ENCODE measurements at places on chromosomes 1 and 21. TPM values are rescaled to one million over a fixed set of nuclear protein-coding genes. Genes with fewer than 3 reads are reported as not detected.

TMOD4 gene
- not detected for total RNA-seq

KCNE2 gene
- not detected for total RNA-seq

PCAT6 gene
- total RNA-seq = not detected

NCDN gene
- total RNA-seq = 6.8 TPM

VAV3 gene
- total RNA-seq = 0.98 TPM

TDRD5 gene
- not detected for total RNA-seq

SLC45A1 gene
- total RNA-seq = 0.13 TPM

DNA sequence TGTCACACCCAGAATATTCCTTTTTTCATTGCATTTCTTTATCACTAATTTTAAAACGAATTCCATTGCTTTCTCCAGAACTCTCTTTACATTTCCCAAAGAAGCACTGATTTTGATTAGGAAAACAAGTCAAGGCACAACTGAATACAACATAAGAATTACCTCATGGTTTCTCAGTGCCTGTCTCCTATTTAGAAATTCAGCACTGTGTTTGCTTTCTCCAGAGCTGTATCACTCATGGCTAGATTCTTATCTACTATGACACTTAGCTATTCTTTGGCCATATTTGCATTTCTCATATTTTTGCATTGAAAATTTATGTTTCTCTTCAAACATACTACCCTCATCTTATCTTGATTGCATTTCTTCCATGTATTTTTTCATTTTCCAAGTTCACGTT, 1402.0 kb downstream of the MRPL39 start:
- H3K4me1 ChIP-seq = no peaks in the 10 kb centered on the region
- no peaks in the 10 kb centered on the region for H3K36me3 ChIP-seq
- H3K4me3 ChIP-seq = no peak overlapping the region
- H3K27me3 ChIP-seq = no peaks in the 10 kb centered on the region
- H3K27ac ChIP-seq = no peak overlapping the region

DNA sequence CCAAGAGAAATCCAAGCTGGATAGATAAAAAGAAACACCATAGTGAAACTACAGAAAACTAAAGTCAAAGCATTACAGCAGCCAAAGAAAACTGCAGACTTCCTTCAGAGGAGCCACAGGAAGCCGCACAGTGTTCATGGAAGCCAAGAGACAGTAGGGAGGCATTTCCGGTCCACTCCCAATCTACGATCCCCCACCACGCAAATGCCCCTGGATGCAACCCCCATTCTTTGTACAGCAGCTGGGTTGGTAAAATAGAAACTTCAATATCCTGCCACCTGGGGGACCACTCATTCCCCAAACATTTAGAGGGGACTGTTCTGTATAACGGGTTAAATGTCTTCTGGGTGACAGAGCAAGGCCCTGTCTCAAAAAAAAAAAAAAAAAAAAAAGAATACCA, 43.9 kb upstream of the TSPEAR start:
- no peak for DNase-seq
- H3K4me3 ChIP-seq = no peak overlapping the region
- no peaks in the 10 kb centered on the region for H3K27me3 ChIP-seq
- H3K36me3 ChIP-seq = no peaks in the 10 kb centered on the region

GRCh38 chr1:6652986-6653385, 28.3 kb downstream of the THAP3 start:
- peaks cover 23% of the 10 kb centered on the region for H3K36me3 ChIP-seq
- no peak overlapping the region for H3K27ac ChIP-seq
- no peak for DNase-seq
- no peaks in the 10 kb centered on the region for H3K27me3 ChIP-seq
- no peaks in the 10 kb centered on the region for H3K4me1 ChIP-seq

DNA sequence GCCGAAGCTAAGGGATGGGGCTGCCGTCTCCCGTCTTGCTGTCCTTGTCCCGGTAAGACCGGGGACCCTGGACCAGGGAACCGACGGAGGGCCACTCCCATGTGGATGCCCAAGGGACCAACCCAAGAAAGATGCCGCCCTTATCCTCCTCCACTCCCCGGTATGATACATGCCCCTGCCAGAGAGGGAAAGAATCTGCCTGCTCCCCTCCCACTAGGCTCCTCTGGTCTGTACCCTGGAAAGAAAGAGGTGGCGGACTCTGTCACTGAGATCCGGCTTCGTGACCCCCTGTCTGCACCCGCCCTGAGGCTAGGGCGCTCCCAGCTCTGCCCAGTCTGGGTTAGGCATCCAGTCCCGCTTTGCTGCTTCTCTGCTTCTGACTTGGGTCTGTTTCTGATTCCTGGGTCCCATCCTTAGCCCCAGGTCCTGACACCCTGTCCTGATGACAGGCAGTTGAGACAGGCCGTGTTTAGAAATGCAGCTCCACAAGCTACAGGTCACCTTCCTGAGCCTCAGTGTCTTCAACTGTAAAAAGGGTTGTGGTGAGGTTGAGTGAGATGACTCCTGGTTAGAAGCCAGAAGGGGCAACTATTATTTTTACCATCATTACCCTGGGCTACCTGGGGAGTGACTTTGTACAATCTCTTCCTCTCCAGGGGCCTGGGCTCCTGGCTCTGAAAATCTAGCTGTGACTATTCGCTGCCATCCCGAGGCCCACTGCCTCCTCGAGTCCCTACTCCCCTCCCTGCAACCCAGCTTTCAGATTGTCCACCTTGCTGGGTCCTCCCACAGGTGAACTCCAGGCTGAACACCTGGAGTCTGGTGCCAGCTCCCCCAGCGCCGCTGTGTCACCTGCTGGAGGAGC, 3.7 kb downstream of the MATN1 start:
- no peaks in the 10 kb centered on the region for H3K4me1 ChIP-seq
- peak overlapping the region; percentile 59 for H3K4me3 ChIP-seq
- DNase-seq = no peak

- no peak overlapping the region for H3K4me3 ChIP-seq
- no peaks in the 10 kb centered on the region for H3K36me3 ChIP-seq
- H3K27me3 ChIP-seq = no peaks in the 10 kb centered on the region
- H3K4me1 ChIP-seq = no peaks in the 10 kb centered on the region
- H3K27ac ChIP-seq = no peak overlapping the region
Observed at GRCh38 chr1:235366286-235366685, 941 bp upstream of the TBCE start.

DNA sequence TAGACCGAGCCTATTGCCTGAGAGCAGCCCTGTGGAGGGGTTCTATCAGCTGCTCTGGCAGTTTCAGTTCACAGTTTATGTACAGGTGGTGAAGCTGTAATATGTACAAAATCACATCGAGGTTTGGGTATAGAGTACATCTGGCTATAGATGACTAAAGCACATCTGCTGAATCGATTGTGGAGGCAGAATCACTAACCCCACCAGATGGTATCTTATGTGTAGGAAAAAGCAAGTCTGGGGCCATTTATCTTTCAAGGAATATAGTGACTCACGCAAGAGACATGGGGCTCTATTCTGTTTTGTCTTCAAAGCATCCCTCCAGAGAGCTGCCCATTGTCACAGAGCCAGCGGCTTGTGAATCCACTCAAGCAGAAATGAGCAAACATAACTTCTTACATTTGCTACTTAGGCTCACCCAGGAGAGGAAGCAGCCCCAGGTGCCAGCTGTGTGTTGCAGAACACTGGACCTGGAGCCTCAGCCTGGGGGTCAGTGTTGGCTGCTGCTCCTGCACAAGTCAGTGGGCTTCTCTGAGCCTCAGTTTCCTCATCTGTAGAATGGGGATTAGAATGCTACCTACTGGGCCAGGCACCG, 21.3 kb downstream of the MIIP start:
- no peaks in the 10 kb centered on the region for H3K4me1 ChIP-seq
- no peak for DNase-seq
- H3K36me3 ChIP-seq = no peaks in the 10 kb centered on the region
- no peaks in the 10 kb centered on the region for H3K27me3 ChIP-seq
- H3K4me3 ChIP-seq = no peak overlapping the region

Measured in right lobe of liver (tissue), 6 donors.